ENCODE measurements at places on chromosomes 7 and 10. TPM values are rescaled to one million over a fixed set of nuclear protein-coding genes. Genes with fewer than 3 reads are reported as not detected.

The IGF2BP3 gene
- polyA plus RNA-seq: not detected

The GLI3 gene
- 2.3 TPM for polyA plus RNA-seq

The MOGAT3 gene
- not detected for polyA plus RNA-seq

The BZW2 gene
- 214 TPM for polyA plus RNA-seq

The MYH16 gene
- polyA plus RNA-seq: not detected

The FAM25G gene
- polyA plus RNA-seq: not detected

The ICA1 gene
- polyA plus RNA-seq: 23.8 TPM

The NANOS1 gene
- polyA plus RNA-seq: 7.1 TPM

DNA sequence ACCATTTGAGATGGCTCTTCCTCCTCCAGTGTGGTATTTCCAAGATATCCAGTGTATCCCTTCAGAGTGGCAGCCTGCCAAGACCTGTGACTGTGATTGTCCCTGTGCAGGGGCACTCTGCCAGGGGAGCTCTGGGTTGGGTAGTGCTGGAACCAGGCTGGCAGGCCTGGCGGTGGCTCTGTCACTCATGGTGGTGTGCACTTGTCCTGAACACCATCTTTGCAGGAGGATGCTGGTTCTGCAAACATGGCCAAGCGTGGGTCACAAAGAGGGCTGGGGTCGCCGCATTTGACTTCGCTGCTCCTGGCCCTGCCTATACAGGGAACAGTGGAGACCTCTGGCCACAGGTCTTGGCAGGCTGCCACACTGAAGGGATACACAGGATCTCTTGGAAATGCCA lies 205.2 kb downstream of the PRPF18 start:
- peak; percentile 82 for DNase-seq

DNA sequence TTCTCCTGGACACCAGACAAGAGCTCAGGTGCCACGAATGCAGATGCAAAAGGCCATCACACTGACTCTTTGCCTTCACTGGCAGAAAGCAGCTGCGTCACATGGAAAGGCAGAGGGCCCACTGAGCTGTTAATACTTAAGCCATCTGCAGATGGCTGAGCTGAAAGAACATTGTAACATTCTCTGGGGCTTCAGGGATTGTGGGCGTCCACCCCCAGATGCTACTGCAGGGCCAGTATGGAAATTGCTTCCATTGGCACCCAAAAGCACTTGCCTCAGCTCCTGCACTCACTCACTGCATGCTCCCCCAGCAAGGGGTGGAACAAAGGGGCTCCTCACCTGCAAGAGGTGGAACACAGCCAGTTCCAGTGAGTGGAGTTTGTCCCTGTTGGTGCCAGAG lies 1264.6 kb downstream of the REEP3 start:
- DNase-seq: no peak

GRCh38 chr10:5523796-5524574 lies 776 bp upstream of the CALML3 start:
- DNase-seq: no peak

DNA sequence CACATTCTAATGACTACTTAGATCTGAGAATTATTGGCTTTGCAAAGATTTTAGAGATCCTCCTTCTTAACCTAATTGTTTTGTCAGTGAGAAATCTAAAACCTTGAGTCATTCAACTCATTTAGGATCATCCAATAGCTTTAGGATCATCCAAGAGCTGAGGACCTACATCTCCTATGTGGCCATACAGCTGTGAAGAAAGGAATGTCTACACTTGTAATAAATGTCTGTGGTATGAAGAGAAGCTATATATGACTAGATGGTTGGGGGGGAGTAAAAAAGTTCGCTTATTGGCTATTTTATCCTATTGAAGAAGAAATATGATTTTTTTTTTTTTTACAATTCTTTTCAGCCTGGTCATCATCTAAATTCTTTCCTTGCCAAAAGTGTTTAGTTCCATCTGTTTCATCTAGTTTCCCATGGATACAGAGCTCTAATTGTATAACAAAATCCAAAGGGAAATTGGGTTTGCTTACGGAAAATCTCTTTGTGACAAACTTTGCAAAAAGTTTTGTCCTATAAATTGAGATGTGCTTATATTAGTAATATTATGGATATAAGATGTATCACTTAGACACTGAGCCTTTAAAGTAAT lies 196.7 kb downstream of the PRKG1 start:
- DNase-seq: no peak

DNA sequence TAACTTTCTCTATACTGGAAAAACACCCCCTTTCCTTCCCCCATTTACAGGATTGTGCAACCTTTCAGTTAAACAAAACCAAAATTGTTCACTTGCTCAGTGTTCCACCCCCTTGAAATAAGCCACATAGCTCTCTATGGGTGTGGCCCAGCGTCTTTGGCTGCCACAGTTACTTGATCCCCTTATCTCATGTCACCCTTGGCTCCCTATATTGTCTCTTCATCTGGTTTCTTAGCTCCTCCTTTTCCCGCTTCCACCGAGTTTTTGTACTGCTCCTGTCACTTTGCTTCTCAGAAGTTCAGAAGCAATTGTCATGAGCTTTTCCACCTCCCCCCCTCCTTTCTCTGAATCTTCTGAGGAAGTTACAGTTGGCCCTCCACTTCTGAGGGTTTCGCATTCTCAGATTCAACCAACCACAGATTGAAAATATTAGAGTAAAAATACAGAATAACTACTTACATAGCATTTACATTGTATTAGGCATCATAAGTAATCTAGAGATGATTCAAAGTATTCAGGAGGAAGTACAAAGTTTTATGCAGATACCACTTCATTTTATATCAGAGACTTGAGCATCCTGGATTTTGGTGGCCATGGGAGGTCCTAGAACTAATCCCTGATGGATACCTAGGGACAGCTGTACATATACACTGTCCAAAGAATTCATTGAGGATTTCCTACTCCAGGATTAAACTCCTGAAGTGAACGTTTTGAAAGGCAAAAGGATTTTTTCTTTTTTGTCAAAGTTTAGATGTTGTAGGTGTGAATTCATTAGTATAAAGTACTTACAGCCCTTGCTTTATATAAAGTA lies 60.4 kb downstream of the ADD3 start:
- DNase-seq: peak; percentile 57

DNA sequence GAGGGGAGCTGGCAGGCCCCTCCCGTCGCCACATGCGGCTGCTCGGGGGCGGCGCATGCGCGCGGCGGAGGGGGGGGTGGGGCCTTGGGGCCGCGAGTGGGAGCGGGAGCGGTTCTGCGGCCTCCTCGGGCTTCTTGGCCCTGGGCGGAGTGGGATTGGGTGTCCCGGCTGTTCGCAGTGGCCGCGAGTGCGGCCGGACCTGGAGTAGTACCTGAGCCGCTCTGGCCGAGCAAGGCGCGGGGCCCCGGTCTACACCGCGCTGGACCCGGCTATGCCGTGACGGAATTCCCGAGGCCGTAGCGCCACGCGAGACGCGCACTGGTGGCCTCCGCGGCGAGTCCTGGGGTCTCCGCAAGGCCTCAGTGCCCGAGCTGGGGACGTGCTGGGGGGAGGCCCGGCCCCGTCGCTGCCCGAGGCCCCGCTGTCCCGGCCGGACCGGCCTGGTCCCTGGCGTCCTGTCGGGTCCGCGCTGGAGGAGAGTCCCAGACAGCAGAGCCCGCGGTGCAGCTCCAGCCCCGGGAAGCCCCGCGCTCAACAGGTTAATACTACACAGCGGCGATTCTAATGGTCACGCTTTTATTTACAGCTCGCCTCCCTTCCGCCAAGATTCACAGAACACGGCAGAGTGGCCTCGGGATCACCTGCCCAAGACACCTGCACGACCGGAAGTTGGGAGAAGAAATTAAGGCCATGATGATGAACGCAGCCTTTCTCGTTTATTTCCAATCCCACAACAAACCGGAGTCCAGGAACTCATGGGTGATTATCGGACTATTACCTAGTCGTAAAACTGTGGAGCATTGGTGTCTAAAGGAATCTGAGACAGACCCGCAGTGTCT lies 671 bp upstream of the PAXIP1 start:
- peak; percentile 84 for DNase-seq

GRCh38 chr10:47276576-47277351 lies 23.2 kb upstream of the GDF10 start:
- no peak for DNase-seq
